Lower leg skin (tissue), 4 donors: ENCODE measurements at places on chromosomes 5 and 9. TPM values are rescaled to one million over a fixed set of nuclear protein-coding genes. Genes with fewer than 3 reads are reported as not detected.

SPATA31E1 gene
- not detected for total RNA-seq

- DNase-seq: no peak
Measured at GRCh38 chr5:144864118-144864517, 693.4 kb downstream of the KCTD16 start.

DNA sequence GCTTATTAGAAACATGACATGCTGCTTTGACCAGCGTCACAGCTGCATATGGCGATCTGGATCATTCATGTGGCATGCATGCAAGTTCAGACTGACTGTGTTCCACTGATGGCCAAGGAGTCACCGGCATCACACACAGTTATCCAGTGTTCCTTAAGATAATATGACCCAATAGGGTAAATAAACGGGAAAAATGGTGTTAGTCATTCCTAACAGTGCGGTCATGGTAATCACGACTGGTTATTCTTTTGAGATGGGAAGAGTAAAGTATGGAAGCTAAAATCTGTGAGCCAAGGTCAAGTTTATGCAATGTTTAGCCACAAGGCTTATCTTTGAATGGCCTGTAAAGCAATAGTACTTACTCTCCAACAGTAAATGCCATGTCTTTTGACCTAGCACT is 29.3 kb upstream of the LVRN start:
- no peak for DNase-seq

GRCh38 chr5:180797256-180798192 is 5.1 kb downstream of the MGAT1 start:
- no peak for DNase-seq

GRCh38 chr5:143685246-143685815 is 126.6 kb upstream of the HMHB1 start:
- no peak for DNase-seq
